Cardiac muscle cell (in vitro differentiated cells and primary cell): ENCODE measurements at places on chromosomes 1 and 21. TPM values are rescaled to one million over a fixed set of nuclear protein-coding genes. Genes with fewer than 3 reads are reported as not detected.

The SLC39A1 gene
- 75.8 and 83.4 TPM in 2 replicates for total RNA-seq

The TRIM63 gene
- 29.4 and 39.6 TPM in 2 replicates for total RNA-seq

GRCh38 chr1:32989160-32990050 lies 24.8 kb upstream of the RNF19B start:
- DNase-seq, result peak; percentile 98

DNA sequence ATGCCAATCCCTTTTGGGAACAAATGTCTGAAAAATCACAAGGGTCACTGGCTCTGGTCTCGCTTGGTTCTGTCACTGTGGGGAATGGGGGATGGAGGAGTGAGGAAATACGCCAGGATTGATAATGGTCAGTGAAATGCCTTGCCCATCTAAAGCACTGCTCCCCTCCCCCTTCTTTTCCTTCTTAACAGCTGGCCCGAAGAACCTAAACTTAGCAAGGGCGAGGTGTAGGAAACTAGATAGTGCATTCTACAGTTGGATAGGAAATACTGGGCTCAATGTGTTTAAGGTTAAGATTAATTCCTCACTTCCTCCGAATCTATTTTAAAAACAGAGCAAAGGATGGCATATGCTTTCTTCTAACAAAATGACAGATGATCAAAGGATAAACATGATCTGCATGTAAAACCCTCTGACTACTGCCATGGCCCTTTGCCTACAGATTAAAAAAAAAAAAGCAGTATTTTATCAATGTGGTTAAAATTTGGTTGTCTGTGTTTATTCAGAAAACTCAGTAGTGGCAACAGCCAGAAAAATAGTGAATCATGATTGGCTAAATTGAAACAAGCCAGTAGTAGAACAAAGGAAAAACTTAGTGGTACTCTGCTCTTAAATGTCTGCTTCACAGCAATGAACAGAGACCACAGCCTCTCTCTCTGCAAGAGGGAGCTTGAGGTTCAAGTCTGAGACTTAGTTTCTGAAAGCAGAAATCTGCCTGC lies 86.1 kb upstream of the VAV3 start:
- DNase-seq, result no peak

- no peak for DNase-seq
Observed at GRCh38 chr1:108598340-108598739, 38.4 kb downstream of the EEIG2 start.

DNA sequence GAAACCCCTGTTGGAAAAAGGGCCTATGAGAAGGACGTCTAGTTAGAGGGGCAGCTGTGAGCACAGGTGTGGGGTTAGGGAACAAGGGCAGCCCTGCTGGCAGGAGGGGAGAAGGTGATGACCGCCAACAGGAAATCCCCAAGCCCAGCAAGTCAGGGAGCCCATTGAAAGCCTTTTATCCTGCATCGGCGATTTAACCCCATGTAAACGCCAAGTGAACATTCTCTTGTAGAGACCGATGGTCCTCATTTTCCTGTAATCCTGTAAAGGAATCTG lies 1.1 kb upstream of the BSND start:
- no peak for DNase-seq

- DNase-seq, result no peak
Observed at GRCh38 chr1:42157667-42158066, 4.5 kb downstream of the GUCA2B start.

GRCh38 chr1:182624577-182624976 lies 20.4 kb upstream of the RGS16 start:
- no peak for DNase-seq

- no peak for DNase-seq
Observed at GRCh38 chr1:55204997-55205396, 10.2 kb downstream of the USP24 start.

The IL20 gene
- not detected in 2 replicates for total RNA-seq

DNA sequence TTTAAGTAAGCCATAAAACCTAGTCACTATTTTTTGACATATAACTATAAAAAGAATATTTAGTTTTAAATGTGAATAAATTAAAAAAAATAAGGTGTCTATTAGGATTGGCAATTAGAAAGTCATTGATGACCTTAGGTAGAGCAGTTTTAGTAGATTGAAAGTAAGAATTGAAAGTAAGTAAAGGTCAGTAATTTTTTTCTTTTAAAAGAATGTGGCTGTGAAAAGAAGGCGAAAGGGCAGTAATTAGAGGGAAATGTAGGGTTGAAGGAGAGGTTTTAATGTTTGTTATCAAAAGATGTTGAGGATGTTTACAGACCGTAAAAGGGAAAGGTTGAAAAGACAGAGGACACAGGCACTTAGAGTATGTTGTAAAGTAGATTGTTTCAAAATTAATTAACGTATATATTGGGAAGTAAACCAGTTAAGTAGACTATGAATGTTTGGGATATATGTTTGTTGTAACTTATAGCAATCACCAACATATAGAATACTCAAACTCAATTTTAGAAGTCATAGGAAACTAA lies 41.0 kb downstream of the ZFYVE9 start:
- no peak for DNase-seq

DNA sequence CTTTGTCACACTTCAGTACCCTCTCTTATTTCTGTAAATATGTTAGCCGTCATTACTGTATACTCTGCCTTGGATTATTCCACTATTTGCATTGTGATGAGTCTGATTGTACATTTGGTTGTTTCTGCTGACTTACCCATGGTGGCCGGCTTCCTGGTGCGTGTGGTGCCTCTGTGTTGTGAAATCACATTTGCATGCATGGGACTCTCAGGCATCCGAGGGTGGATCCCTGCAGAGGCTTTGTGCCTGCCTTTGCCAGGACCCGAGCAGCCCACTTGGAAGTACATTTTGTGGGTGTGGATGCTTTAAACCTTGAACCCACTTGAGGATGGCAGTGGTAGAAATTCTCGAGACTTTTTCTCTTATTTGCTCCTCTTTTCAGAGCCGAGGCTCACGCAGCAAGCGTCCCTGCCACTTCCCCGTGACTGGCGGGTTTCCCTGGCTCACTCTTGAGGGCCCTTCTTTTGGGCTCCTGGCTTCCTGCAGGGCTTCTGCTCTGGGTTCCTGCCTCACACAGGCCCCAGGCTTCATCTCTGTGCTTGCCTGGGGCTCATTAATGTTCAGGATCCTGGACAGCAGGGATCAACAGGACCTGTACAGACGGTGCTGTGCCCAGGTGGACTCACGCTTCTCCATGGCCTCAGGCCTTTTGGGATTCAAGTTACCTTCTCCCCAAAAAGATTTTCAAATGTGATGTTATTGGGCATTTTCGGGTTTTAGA lies 36.6 kb downstream of the POFUT2 start:
- no peak for DNase-seq

The SHISAL2A gene
- total RNA-seq, result not detected in 2 replicates

- DNase-seq, result peak; percentile 84
Observed at GRCh38 chr1:175742790-175743459, 470 bp downstream of the TNR start.

GRCh38 chr1:15506831-15507230 lies 17.2 kb downstream of the CASP9 start:
- DNase-seq, result no peak

DNA sequence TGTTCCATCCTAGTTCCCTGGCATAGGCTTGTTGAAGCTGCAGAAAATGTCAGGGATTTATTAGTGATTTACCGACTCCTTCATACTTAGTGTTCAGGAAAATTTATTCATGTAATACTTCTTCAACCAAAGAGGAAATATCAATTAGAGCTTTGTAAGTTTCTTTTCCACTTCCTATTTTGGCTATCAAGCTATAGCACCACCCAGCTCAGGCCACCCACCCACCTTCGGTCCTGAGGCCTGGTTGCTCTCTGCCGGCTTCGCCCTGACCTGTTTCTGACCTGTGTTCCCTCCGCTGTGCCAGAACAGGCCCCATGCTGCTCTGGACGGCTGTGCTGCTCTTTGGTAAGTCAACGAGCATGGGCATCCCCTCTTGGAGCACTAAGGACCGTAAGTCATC lies at the start of gene FCRL6:
FCRL6 (plus strand) TSS at position 250 of the 400 bp plus-strand sequence; CDS start at position 315, 65 bp downstream.
- no peak for DNase-seq

DNA sequence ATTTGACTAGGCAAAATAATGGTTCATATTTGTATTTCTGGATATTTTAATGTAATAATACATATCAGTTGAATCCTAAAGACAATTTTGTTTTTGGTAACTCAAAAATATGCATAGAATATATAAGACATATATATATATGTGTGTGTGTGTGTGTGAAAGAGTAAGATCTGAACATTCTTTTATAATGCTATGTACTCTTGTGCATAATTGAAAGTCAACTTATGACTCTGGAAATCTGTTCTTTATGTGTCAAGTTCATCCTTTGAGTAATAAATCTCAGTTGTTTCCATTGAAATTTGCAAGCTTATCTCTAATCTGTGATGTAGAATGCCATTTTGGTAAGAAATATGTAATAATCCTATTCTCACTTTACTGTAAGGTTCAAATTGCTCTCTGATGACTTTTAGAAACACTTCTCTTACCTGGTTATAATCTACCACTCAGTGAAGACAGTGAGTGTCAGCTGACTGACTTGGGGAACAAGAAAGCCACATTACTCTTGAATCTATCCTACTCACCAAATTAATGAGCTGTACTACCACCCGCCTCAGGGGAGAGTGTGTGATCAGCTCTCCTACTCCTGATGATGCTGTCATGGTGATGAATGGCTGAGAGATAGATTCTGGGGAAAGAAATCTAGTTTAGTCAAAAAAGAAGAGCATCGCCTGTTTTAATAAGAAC lies 15.0 kb upstream of the NEK7 start:
- no peak for DNase-seq

DNA sequence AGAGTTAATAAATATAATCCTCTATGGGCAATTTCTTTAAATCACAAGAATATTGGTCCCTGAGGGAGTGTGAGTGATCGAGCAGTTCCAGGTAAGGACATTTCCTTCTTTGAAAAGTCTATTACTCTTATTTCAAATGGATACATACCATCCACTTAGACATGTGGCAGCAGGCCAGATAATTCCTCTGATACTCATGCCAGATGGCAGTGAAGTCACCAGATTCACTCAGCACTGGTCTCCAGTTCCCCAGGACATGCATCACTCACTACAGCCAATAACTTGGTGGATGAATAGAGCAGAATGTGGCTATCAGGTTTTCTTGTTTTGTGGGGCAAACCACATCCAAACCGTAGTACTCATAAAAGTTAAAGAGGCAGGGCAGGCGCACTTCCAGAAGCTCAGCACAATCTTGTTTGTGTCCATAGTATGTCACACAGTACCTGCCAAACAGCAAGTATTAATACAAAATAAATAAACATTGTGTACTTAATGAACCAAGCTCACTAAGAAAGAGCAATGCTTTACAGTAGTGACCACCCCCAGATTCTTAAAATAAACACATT lies 74.2 kb upstream of the CD53 start:
- DNase-seq, result no peak

The SERBP1 gene
- 255 and 433 TPM in 2 replicates for total RNA-seq

The AJAP1 gene
- 0.14 TPM in 1 of 2 replicates, not detected in the other for total RNA-seq

DNA sequence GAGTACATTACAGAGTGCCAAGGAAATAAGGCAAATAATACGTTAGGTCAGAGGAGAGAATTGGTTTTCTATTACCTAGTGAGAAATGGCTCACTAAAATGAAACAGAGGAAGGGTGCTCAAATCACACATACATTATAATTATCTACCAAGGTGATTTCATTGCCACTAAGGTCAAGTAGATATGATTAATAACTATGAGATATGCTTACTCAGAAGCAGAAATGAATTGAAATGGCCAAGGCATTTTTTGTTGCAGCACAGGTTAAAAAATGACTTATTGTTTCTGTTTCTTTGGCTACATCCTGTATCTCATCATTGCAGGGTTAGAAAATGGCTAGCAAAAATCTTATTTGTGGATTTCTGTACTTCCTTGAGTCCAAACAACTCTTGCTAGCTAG lies 154.5 kb upstream of the GORAB start:
- DNase-seq, result no peak

DNA sequence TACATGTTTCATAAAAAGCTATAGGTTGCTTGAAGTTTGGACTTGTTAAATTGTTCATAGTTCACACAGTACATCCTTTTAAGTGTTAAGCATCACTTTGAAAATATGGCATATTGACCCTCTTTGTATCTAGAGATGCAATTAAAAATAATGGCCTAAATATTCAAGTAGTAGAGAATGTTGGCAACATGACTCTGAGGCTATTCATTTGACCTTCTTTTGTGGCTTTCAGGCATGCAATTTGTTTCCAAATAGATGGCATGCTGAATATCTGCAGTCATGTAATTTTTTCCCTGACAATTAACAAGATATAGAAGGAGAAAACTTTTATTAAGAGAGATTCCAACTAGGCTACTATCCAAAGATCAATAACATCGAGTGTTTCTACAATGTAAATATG lies 230.5 kb upstream of the ZRANB2 start:
- no peak for DNase-seq

GRCh38 chr1:221230605-221231004 lies 351.4 kb downstream of the HLX start:
- DNase-seq, result no peak

The C1orf87 gene
- total RNA-seq, result not detected in 2 replicates

GRCh38 chr1:26993237-26994019 lies at the start of gene TRNP1:
TSS of gene TRNP1 (plus strand) at chr1:26993692. CDS start at chr1:26993787, 95 bp downstream.
- peak; percentile 92 for DNase-seq

GRCh38 chr1:7549277-7550161 lies 221.6 kb upstream of the VAMP3 start:
- DNase-seq, result no peak

DNA sequence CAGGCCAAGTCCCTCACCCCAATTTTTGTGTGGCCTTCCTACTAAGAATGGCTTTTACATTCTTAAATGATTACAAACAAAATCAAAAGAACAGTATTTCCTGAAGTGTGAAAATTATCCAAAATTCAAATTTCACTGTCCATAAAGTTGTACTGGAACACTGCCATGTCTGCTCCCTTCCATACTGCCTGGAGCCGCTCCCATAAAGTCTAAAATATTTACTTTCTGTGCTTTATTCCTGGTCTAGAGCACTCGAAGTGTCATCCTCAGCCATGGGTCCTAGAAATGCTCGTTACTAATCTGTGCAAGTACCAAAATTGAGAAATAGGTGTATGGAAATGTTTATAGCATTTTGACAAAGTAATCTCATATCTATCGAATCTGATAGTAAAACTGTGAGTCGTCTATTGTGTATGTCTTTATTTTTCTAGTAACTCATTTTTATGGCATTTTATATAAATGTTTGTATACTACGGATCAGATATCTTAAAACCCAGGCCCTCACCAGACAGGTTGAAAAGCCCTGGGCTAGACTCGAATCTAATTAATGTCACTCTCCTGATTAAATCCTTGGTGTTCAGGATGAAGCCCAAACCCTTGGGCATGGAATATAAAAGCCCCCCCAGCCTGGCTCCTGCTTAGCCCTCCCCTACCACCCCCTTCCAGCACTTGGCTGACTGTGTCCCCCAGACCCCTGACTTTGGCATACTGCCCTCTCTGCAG lies 4.9 kb downstream of the LBR start:
- DNase-seq, result no peak

GRCh38 chr1:197178998-197179397 lies 32.5 kb upstream of the ASPM start:
- DNase-seq, result no peak

The CHI3L1 gene
- total RNA-seq, result 1.8 TPM in 1 of 2 replicates, not detected in the other

- DNase-seq, result no peak
Observed at GRCh38 chr1:9808459-9808858, 15.3 kb downstream of the CLSTN1 start.

GRCh38 chr21:41703857-41704501 lies 62.9 kb downstream of the RIPK4 start:
- DNase-seq, result no peak

- no peak for DNase-seq
Observed at GRCh38 chr1:25641931-25642573, 25.5 kb downstream of the MAN1C1 start.

The LCE2C gene
- total RNA-seq, result not detected in 2 replicates

GRCh38 chr21:18204931-18205330 lies 39.7 kb upstream of the CHODL start:
- DNase-seq, result peak; percentile 35

- peak; percentile 71 for DNase-seq
Observed at GRCh38 chr1:101022294-101022693, 3.3 kb downstream of the DPH5 start.

- no peak for DNase-seq
Observed at GRCh38 chr1:192920412-192920811, 111.6 kb downstream of the RGS2 start.
